Effector memory CD4-positive, alpha-beta T cell (primary cell): ENCODE measurements at places on chromosomes 5 and 9.

GRCh38 chr9:134396825-134397224 is 70.6 kb downstream of the RXRA start:
- DNase-seq: peak; percentile 56

GRCh38 chr5:115869256-115869795 is 27.6 kb downstream of the AP3S1 start:
- DNase-seq: no peak

GRCh38 chr9:112075009-112075378 is 100.1 kb downstream of the SUSD1 start:
- DNase-seq: no peak

GRCh38 chr9:86732514-86733171 is 214.7 kb downstream of the GAS1 start:
- no peak for DNase-seq

DNA sequence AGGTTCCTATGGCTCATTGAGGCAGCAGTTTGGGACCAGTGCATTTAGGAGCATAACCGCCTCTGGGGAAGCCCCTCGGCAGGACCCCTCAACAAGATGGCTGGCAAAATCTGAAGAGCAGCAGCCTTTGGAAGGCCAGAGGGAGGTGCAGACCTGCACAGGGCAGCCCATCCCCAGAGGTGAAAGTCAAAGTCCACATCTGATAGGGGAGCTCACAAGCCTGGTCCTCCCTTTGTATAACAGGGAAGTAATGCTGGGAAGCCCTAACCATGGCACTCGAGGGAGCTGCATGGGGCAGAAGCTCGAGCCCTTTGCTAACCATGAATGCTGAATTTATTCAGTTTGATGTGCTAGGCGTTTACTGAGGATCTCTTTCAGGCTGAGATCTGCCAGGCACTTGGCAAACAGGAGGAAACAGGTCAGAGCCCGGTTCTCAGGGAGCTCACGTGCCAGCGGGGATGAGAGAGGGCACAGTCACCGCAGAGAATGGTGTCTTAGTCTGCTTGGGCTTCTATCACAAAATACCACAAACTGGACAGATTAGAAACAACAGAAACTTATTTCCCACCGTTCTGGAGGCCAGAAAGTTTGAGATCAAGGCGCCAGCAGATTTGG is 114.1 kb downstream of the GABBR2 start:
- DNase-seq: no peak

DNA sequence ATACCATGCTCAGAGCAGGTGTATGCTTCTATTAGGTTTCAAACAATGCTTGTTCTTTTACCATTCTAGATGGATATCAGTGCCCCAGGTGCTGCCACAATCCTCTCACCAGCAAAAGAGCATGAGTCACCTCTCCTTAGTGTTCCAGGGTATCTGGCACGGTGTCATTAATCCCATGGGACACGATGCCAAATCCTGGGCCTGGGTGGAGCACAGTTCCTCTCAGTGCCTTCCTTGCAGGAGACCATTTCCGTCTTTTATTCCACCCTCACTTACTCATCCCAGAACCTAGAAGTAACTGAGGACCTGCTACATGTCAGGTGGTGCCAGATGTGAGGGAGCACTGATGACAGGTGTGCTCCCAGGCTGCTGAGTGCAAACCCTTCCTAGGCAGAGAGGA is 1.3 kb upstream of the OR13J1 start:
- no peak for DNase-seq

GRCh38 chr5:1511651-1512540 is 11.9 kb downstream of the LPCAT1 start:
- no peak for DNase-seq

- DNase-seq: no peak
Measured at GRCh38 chr5:148425808-148426207, 42.0 kb downstream of the FBXO38 start.

GRCh38 chr9:2876726-2877125 is 32.8 kb upstream of the PUM3 start:
- no peak for DNase-seq

DNA sequence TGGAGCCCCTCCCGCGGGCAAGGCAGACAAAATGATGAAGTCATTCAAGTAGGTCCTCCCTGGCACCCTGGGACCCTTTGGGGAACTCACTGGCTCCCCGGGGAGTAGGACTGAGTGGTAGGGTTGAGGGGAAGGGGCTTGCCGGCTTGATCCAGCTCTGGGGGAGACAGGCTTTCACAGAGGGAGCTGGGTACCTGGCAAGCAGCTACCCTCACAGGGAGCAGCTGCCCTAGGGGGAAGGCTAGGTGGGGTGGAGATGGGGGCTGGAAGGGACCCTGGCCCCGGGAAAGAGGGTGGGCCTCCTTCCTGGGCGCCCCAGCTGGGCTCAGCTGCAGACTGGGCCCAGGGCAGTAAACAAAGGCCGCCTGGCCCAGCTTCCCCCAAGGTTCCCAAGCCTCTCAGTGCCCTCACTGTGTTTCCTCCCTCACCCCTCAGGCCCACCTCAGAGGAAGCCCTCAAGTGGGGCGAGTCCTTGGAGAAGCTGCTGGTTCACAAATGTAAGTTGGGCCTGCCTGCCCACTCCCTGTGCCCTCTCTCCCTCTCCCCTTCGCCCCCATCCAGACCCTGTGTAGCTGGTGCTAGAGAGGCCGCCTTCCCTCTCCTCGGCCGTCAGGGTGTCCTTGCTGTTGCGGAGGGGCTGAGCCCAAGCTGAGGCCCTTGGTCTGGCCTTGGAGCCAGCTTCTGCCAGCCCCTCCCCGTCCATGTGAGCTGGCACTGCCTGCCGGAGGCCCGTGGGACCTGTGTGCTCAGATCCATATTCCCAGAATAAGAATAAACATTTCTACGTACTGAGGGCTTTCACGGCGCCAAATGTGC is 131.2 kb downstream of the RGS3 start:
- no peak for DNase-seq

- no peak for DNase-seq
Measured at GRCh38 chr5:132253452-132254320, 3.8 kb upstream of the PDLIM4 start.

DNA sequence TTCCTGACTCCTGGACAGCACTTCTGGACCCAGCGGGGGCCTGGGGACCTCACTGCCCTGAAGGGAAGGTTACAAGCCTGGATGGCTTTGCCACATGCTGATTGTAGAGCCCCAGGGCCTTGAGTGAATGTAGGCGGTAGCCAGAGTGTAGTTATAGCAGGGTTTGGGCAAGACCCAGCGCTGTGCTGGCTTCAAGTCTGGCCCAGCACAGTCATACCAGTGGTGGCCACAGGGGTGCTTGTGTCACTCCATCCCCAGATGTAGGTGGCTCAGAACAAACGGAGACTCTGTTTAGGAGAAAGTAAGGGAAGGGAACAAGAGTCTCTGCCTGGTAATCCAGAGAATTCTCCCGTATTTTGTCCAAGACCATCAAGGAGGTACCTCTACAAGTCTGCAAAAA is 84.6 kb downstream of the STARD4 start:
- DNase-seq: no peak

GRCh38 chr5:150172556-150172955 is 6.0 kb downstream of the CDX1 start:
- no peak for DNase-seq

DNA sequence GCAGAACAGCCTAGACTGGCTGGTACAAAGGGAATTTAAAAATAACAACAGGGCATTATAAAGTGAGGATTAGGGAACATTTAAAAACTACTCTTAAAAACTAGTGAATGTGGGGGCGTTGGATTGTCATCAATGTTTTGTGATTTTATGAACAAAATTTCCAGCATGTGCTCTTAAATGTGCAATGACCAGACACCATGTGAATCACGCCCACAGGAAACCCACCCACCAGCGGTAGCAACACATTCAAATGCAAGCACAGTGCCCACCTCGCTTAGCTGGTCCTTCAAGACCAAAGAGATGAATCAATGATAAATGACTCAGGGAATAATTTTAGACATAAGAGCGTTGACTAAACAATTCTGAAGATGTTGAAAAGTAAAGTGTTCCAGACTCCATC is 40.9 kb downstream of the S1PR3 start:
- no peak for DNase-seq

DNA sequence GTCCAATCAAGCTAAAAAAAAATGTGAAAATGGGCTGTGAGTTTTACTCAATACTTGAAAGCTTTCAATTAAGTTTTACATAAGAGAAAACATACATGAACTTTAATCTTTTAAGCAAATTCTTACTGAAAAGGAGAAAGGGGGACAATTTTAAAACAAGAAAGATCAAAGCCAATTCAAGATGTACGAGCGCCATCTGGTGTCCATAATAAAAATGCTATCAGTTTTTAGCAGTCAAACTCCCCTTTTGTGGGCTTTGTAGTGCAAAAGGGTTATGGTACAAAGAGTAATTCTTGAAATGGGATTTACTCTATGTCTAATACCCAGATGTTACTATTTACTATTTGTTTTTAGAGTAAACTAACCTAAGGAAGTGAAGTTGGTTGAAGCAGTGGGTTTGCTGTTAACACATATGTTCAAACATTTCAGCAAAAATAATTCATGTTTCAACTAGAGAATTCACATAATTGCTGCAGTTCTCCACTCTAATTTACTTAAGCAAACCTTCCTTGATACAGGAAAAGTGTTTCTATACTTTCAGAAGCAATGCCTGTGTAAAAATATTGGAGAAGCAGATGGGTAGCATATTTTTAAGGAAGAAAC is 228.2 kb upstream of the TYRP1 start:
- no peak for DNase-seq

DNA sequence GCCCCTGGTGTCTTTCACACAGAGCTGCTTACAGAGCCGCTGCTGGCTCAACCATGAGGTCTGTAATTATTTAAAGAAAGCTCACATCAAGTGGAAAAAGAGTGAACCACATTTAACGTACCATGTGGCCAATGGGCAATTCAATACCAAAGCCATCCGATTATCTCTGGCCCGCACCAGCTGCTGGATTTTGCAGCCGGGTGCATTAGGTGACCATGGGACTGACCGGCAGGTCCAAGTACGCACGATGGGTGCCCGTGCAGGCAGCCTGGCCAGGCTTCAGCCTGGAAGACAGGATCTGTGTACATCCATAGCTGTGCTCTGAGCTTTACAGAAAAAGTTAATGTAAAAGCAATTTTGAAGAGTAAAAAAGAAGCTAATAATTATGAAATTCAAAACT is 20.5 kb downstream of the PPARGC1B start:
- no peak for DNase-seq

GRCh38 chr9:37696528-37696927 is 45.8 kb downstream of the FRMPD1 start:
- no peak for DNase-seq

DNA sequence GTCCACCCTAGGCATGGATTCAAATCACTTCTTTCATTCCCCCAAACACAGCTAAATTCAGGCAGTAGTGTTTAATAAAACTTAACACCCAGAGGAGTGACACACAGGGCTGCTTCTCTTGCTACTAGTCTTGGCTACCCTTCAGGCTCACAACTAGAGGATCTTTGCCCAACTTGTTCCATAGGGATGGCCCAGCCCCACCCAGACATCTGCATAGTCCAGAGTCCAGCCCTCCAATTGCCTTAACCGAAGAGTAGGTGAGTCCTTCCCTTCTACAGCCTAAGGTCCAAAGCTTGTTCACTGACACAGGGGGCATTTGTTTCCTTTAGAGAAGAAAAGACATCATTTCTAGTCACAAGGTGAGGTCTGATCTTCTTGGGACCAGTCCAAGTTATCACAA is 15.2 kb upstream of the RXFP3 start:
- DNase-seq: no peak

- no peak for DNase-seq
Measured at GRCh38 chr9:112140936-112141335, 34.2 kb downstream of the SUSD1 start.

DNA sequence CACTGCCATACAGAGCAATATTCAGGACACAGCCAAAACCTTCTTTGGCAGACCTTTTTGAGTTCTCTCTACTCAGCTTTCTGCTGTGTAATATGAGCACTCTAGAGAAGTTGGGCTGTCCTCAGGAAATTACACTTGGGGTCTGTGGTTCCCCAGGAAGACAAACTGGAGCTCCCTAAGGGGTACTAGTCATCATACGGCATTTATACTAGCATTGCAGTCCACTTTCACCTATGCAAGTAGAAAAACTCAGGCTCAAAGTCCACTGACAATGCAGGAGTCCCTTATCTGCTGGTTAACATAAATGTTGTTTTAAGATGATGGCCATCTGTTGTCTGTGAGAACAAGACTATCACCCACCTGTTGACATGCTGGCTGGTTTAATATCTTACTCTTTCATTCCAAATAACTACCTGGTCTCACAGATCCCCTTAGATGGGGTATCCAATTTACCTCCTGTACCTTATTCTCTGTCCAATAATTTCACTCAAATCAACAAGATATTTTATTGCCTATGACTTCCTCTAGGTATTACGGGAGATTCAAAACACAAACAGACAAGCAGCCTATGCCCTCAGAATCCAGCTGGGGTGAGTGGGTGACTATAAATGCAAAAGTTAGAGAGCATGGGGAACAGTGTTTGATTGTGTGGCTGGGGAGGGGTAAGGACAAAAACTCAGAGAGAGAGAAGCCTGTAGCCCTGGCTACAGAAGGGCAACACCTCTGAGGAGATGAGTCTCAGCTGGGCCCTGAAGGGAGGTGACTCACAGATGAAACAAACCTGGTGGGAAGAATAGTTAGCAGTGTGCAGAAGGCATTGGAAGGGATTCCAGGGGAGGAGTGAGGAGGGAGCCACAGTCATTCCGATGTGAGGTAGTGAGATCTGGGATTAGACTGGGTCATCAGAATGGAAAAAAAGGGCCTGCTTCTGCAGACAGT is 10.2 kb downstream of the DOCK8 start:
- no peak for DNase-seq

DNA sequence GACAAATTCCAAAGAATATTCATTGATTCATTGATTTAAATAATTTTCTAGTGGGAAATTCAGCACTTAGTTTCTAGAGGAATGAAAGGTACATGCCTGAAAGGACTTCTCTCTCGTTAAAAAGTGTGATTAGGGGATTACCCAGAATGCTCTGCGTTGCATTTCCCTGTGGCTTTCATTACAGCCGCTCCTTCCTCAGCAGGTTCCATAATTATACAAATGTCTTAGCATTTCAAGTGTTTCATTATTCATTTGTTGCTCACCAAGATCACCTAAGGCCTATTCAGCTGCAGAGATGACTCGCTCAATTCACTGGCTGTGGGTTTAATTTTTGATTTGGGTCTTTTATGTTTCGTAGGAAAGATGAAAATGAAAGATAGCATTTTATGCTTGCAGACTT is 52.8 kb downstream of the SPATA31C2 start:
- DNase-seq: no peak

GRCh38 chr9:129281506-129282145 is 103.6 kb upstream of the IER5L start:
- no peak for DNase-seq

DNA sequence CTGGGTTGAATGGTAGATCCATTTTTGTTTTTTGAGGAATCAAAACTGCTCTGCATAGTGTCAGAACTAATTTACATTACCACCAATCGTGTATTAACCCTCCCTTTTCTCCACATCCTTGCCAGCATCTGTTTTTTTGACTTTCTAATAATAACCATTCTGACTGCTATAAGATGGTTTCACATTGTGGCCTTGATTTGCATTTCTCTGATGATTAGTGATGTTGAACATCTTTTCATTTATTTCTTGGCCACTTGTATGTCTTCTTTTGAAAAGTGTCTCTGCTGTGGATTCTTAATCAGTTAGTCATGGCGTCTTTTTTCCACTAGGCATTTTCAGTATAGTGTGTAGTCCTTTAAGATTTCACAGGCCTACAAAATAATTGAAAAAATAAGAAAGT is 2144.3 kb upstream of the C9orf72 start:
- no peak for DNase-seq
